ENCODE measurements at places on chromosomes 7 and 10. TPM values are rescaled to one million over a fixed set of nuclear protein-coding genes. Genes with fewer than 3 reads are reported as not detected.

The SLC18A3 gene
- not detected for total RNA-seq

The OAT gene
- total RNA-seq: 37.9 TPM

The CCDC172 gene
- total RNA-seq: not detected

The VSTM4 gene
- 0.20 TPM for total RNA-seq

DNA sequence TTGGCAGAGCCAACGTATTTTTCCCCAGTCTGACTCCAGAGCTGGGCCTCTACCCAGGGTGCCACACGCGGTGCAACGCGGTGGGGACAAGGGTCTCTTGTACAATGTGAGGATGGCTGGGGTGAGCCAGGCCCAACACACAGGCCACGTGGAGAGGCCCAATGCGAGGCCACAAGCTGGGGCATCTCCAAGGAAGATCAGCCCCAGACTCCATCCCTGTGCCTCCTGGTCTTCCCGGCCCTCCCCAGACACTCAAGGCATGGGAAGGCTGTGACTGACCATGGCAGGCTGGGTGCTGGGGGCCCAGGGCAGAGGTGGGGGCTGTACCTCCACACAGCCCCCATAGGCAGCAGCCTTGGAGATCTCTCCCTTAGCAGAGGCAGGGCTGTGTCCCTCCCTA lies 135.3 kb upstream of the FAM20C start:
- DNase-seq: no peak

DNA sequence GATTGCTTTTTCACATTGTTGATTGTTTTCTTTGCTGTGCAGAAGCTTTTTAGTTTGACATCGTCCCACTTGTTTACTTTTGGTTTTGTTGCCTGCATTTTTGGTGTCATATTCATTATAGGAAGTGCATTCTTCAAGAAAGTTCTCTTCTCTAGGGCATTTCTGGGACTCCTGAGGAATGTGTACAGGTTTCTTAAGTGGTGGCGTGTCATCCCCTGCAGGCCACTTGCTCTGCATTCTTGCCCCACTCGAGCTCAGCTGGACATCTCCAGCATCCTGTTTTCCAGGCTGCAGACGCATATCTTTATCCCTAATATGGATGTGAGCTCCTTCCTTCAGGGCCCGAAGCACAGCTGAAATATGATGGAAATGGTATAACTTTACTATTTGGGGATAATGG lies 255.6 kb upstream of the HABP2 start:
- DNase-seq: no peak

- no peak for DNase-seq
Observed at GRCh38 chr7:50214771-50215170, 89.7 kb upstream of the IKZF1 start.

DNA sequence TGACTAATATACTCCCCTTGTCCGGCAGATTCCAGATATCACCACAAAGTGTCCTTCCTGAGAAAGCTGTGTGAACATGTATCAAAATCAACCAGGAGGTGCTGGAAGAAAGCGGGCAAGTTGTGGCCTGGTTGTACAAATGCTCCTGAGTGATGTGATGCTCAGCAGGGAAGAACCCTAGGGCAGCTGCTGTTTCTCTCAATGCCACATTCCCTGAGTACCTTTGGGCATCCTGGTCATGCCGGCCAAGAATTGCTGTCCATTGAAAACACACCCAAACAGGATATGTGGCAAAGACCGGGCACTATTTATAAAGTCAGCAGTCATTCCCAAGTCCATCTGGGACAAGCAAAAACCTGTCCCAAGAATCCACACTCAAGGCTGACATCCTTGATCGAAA lies 7.8 kb upstream of the ADCY1 start:
- no peak for DNase-seq

- DNase-seq: no peak
Observed at GRCh38 chr10:12502526-12503274, 153.4 kb downstream of the CAMK1D start.

DNA sequence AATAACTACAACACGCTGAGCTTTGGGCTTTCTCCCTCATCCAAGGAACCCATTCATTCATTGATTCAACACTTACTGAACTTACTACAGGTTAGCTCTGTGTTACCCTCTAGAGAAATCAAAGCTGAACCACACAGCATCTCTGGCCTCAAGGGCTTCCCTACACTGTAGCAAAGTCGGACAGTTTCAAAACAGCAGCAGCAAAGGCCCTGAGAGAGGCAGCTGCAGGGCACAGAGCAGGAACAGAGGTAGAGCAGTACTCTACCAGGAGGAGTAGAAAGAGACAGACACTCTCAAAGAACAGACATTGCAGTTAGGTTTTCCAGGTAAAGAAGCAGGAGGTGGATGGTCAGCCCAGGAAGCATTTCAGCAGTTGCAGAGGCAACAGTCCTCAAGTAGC lies 16.1 kb downstream of the DOCK4 start:
- DNase-seq: no peak

DNA sequence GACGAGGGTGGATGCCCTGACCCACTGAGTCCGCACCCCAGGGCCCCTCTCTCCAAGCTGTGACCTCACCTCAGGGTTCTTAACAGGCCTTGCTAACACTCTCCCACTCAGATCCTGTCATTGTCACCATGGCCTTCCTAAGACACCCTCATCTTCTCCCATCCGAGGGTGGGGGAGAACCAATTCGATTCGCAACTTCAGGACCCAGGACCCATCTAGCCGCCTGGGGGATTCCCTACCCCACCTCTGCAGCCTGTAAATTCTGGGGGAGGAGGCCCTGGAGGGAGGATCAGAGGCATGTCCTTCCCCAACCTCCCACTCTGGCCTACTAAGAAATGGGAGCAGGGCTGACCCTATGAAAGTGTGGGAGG lies 17.4 kb downstream of the TRIM8 start:
- DNase-seq: no peak

GRCh38 chr10:16947069-16947468 lies 129.8 kb upstream of the RSU1 start:
- no peak for DNase-seq

GRCh38 chr10:61904733-61905725 lies 3.5 kb downstream of the ARID5B start:
- peak; percentile 34 for DNase-seq

DNA sequence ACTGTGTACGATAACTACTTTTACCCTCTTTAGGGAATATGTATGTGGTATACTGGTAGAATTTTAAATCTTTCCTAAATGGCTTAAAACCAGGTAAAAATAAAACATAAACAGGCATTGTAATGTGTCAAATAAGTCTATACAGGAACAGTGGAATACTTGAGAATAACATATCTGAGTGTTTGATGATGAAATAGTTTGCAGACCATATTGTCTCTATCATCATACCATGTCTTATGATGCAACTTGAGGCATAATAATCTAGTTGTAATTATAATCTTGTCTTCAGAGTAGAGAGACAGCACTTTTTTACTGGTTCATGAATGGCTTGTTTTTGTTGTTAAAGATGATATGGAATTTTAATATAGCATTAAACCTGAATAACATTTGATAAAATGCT lies 293.5 kb downstream of the CDK14 start:
- no peak for DNase-seq

GRCh38 chr7:155456738-155457543 lies 988 bp upstream of the EN2 start:
- no peak for DNase-seq

DNA sequence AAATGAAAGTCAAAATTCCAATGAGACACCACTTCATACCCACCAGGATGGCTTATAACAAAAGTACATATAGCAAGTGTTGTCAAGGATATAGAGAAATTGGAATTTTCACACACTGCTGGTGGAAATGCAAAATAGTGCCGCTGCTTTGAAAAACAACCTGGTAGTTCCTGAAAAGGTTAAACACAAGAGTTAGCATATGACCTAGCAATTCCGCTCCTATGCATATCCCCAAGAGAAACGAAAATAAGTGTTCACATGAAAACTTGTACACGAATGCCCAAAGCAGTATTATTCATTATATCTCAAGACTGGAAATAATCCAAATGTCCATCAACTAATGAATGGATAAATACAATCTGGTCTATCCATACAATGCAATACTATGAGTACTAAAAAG lies 14.8 kb downstream of the IDE start:
- no peak for DNase-seq

DNA sequence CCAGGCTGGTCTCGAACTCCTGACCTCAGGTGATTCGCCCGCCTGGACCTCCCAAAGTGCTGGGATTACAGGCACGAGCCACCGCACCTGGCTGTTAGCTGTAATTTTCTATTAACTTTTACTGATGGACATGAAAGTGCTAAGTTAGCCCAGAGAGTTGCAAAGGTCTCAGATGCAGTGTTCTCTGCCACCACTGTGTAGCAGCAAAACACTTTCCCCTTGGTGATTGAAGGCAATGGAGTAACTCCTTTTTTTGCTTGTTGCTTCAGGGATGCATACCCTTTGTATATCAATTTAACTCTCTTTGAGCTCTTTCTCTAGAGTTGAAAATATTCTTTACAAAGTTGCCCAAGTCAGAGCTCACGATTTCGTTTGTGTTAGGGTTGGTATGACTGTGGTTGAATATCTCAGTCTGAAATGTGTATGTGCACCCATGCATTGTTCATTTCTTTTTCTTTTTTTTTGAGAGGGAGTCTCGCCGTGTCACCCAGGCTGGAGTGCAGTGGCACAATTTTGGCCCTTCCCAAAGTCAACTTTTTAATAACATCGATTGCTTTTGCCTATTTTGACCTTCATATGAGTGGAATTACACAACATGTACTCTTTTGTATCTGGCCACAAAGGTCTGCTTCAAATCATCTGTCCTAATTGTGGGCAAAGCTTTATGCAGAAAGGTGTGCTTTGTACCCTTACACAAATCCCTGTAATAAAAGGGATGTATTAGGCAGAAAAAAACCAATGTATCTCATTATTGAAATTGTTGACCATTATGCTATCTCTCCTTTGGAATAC lies 52.6 kb downstream of the GTF2I start:
- DNase-seq: no peak

DNA sequence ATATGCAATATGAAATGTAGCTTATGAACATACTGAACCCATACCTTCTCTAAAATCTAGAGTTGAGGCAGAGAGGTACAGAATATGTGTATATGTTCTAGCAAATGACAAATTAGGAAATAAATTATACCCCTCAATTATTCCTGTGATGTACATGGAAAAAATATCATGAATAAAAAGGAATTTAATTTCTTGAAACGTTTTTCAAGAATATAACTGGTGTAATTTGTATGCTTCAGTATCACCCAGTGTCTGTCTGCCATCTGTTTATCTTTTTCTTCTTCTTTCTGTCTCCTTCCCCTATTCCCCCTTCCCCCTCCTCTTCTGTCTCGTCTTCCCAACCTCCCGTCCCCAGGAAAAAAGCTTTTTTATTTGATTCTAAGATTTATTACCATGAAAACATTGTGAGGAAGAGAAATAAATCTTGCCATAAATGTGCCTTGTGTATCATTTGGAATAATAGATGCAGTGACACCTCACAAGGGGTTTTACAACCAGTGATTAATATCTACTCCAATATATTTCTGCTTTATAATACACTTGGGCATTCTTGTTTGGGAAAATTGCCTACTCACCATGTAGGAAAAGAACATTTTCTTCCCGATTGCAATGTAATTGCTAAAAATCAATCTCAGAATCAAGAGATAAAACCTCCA lies 12.2 kb downstream of the LANCL2 start:
- no peak for DNase-seq

DNA sequence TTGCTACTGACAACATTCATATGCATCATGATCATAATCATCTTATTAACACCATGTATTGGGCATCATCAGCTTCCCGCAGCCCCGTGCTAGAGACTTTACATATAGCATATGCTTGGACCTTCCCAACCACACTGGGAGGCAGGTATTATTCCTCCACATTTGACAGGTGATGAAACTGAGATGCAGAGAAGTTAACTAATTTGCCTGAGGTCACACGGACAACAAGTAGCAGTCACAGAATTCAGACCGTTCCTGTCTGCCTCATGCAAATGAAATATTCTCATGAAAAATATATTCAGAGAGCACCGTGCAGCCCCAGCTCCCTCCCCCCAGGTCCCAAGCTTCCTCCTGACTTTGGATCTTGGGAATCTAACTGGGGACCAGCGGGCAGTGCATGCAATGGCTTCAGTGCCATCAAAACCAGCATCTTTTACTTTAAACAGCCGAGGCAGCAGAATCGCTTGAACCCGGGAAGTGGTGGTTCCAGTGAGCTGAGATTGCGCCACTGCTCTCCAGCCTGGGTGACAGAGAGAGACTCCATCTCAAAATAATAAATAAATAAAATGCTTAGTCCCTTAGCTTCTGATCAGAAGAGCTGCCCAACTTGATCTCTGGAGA lies 112.2 kb upstream of the GPR26 start:
- DNase-seq: no peak

Measured in activated T-helper 1 cell treated with anti-CD3 and anti-CD28 coated beads, Interleukin-12 subunit alpha, Interleukin-12 subunit beta, Interleukin-2, Interleukin-4 antibody, amounts not matched to agents 30 ng/mL and 10 ng/mL and 1 ng/mL, durations not matched to agents 14 hours and 24 hours and 36 hours (primary cell).